PC-9 (cell line): ENCODE measurements at places on chromosomes 7 and 10. TPM values are rescaled to one million over a fixed set of nuclear protein-coding genes. Genes with fewer than 3 reads are reported as not detected.

The COL1A2 gene
- total RNA-seq = not detected in 2 replicates

The INA gene
- total RNA-seq = 20.4 and 20.9 TPM in 2 replicates

The EPO gene
- total RNA-seq = 0.30 and 0.44 TPM in 2 replicates

The OR13A1 gene
- 0.15 TPM in 1 of 2 replicates, not detected in the other for total RNA-seq
